Left kidney (tissue), 8 donors: ENCODE measurements at places on chromosomes 11 and 22. TPM values are rescaled to one million over a fixed set of nuclear protein-coding genes. Genes with fewer than 3 reads are reported as not detected.

DNA sequence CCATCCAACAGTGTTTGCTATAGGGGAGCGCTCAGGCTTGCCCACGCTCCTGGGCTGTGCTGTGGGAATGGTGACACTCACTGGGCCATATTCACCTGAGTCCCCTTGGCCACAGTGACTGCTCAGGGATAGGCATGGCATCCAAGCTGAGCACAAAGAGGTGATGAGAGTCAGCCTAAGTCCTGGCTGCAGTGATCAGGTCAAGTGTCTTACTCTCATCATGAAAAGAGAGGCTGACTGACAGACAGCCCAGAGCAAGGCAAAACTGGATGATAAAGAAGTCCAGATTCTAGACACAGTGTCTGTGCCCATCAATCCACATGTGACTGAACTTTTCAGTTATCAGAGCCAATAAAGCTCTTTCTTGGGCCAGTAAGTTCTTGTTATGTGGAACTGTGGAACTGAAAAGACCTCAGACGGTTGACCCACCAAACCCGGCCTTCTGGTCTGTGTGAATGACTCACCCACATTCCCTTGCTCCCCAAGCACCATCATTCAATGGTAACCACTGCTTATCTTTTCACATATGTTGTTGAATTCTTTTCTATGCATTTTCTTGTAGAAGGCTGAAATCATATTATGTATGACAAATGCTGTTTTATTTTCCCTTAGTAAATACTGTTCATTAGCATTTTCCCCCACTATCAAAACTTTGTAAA is 43.2 kb upstream of the YPEL1 start:
- DNase-seq = no peak

GRCh38 chr22:50140615-50141014 is 29.9 kb upstream of the PANX2 start:
- DNase-seq = no peak

Gene CD6
- polyA plus RNA-seq = 1.5 TPM

Gene AQP11
- polyA plus RNA-seq = 6.3 TPM

GRCh38 chr11:62747475-62748160 is 6.3 kb downstream of the ZBTB3 start:
- no peak for DNase-seq

- peak; percentile 31 for DNase-seq
These were observed 10.0 kb upstream of the OR5M1 start for GRCh38 chr11:56624661-56625110.

GRCh38 chr11:131912134-131912533 is 541.7 kb downstream of the NTM start:
- DNase-seq = no peak

- no peak for DNase-seq
These were observed 496 bp downstream of the TMEM9B start for GRCh38 chr11:8963569-8964323.

Gene CABP4
- polyA plus RNA-seq = 1.0 TPM

Gene ELFN2
- polyA plus RNA-seq = 1.1 TPM

- no peak for DNase-seq
These were observed 424.6 kb downstream of the BUD13 start for GRCh38 chr11:116348226-116348625.

- no peak for DNase-seq
These were observed 326.6 kb downstream of the MN1 start for GRCh38 chr22:27474711-27475547.

DNA sequence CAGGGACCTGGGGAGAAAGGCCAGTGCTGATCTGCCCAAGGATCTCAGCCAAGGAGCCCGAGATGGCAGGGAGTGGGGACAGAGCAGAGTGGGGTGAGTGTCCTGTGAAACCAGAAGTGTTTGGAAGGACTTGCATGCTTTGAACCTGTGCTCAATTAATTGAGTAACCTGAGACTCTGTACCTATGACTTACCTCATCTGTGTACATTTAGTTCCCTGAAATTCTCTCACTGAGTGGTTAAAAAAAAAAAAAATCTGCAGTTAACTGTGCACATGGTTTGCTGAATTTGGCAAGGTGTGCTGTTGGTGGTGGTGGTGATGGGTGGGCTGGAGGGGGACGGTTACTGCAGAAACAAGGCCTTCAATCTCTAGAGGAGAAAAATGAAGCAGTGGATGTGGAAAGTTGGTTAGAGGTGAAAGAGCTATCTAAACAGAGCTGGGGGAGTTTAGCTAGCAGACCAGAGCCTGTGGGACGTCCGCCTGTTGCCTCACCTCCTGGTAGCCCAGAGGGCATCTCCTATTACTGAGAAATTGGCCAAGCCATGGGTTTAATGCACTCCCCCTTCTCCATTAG is 8.3 kb upstream of the SORL1-AS1 start:
- DNase-seq = no peak

DNA sequence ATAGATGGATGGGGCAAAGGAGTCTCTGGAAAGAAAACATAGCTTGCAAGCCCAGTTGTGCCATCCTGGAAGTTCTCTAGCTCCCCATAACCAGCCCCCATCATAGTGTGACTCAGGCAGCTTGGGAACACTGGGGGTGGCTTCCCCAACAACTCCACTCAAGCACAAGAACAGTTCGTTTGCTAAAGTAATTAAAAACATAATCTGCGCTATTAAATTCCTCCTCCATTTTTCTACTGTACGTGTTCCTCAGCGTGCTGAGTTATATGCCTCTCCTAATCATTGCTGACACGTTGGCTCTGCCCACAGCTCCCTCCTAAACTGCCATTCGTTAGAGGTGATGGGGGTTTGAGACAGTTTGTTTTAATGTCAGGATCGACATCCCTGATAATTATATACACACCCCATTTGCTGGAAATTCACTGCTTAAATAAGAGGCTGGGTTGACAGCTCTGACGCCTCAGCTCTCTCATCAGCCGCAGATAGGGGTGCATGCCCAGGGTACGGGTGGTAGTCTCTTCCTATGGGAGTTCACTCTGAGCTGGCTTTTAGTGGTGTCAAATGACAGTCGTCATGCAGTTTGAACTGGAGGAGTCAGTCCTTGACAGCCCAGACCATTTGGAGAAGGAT is 59.5 kb upstream of the SEZ6L start:
- no peak for DNase-seq

GRCh38 chr11:83540112-83540675 is 254.0 kb upstream of the CCDC90B start:
- no peak for DNase-seq

Gene PTPN5
- 0.81 TPM for polyA plus RNA-seq

DNA sequence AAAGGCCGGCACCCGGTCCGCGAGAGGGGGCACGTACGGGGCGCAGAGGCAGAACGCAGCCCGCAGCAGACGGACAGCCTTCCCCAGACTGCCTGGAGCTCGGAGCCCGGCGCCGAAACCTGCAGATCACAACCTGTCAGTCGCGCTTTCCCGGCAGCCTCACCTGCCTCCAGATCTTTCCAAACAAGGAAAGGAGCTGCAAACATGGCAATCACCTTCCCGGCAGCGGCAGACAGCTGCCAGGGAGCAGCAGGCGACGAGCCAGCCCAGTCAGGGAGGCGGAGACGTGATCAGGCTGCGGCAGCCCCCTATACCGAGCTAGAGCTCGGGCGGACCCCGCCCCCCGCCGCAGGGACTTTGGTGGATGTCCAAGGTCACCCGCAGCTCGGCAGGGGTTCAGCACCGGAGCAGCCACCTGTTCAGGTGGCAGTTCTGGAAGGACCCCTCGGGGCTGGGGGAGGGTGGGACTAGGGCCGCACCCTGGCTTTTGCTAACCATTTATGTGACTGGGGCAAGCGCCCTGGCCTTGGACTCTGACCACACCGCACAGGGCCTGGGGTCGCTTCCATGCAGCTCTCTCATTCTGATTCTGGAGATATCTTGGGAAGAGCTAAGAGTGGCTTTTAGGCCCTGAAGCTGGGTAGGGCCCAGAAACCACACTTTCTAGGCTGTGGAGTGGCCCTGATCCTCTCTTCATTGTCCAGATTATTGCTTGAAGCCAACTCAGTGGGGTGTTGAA is 143.8 kb downstream of the NECTIN1 start:
- DNase-seq = peak; percentile 13

GRCh38 chr11:57815877-57816276 is 54.3 kb downstream of the CTNND1 start:
- DNase-seq = no peak

GRCh38 chr11:79675081-79675480 is 234.3 kb upstream of the TENM4 start:
- DNase-seq = no peak

DNA sequence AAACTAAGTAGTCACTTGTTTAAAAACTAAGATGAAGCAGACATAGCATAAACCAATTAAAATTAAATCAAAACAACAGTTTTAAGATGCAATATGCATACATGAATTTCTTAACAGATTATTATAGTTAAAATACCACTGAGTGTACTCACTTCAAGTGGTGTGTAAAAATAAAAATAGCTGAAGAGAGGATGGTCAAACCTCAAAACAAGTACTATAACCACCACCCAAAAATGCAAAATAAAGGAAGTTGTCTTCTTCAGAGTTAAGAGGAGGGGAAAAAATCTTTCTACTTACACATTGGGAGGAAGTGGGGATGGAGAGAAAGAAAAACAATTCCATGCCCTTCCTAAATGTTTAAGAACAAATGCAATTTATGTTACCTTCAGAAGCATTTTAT is 31.9 kb downstream of the RRAS2 start:
- no peak for DNase-seq

Gene CTSC
- polyA plus RNA-seq = 223 TPM

DNA sequence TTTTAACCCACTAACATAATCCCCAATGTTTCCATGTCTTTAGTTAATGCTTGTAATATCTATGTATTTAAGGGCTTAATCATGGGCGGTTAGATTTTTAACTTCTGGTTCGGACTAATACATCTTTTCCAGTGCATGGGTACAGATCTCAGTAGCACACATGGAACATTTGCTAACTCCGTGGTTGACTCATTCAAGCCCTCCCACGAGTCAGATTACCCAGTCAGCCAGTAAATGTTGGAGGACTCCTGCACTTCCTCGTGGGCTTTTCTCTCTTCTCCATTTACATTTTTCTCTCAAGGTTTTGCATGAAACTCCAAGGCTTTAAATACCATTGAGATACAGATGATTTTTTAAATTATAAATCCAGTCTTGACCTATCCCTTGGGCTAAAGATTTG is 313.9 kb downstream of the ST3GAL4 start:
- DNase-seq = no peak

DNA sequence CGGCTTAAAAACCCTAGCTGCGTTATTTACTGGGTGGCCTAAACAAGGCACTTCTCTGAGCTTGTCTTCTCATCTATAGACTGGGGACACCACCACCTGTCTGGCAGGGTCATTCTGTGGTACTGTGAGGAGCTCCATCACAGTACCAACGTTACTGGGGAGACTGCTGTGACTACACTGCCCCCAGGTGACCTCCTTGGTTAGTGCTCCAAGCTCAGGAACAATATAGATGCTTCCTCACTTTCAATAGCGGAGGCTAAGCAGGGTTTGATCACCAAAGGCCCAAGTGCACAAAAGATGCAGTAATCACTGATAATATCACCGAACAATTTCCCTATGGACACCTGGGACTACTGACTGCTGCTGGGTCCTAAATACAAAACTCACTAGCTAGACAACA is 18.8 kb downstream of the PRPF19 start:
- DNase-seq = no peak

Gene POGLUT3
- 47.7 TPM for polyA plus RNA-seq

GRCh38 chr11:105937331-105937730 is 84.7 kb downstream of the MSANTD4 start:
- no peak for DNase-seq

- DNase-seq = no peak
These were observed 71.2 kb upstream of the CHORDC1 start for GRCh38 chr11:90294091-90294490.

Gene BBOX1
- 58.8 TPM for polyA plus RNA-seq

DNA sequence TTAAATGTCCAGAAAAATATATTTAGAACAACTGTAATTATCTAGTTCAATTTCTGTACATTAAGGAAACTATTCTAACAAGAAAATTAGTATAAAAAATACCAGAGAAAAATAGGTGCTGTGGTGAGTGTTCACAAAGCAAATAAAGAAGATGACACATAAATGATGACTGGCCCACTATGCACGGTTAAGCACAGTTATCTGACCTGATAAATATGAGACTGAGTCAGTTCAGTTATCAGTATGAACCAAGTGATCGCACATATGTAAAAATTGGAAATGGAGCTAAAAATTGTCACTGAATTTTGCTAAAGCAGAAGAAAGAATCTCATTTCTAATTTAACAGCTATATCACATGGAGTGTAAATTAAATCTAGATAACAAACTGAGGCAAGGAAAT is 18.8 kb upstream of the MAML2 start:
- DNase-seq = no peak

Gene OSM
- polyA plus RNA-seq = not detected
